ENCODE measurements at places on chromosomes 3 and 15. TPM values are rescaled to one million over a fixed set of nuclear protein-coding genes. Genes with fewer than 3 reads are reported as not detected.
A peak's percentile ranks its signal among the peaks of the same experiment; 100 is the strongest.

- no peak overlapping the region for H3K4me3 ChIP-seq
- DNase-seq: no peak
Observed at GRCh38 chr3:161854232-161854771, 357.7 kb downstream of the OTOL1 start.

Gene CLDN1
- not detected for total RNA-seq

Gene SNTN
- not detected for total RNA-seq

DNA sequence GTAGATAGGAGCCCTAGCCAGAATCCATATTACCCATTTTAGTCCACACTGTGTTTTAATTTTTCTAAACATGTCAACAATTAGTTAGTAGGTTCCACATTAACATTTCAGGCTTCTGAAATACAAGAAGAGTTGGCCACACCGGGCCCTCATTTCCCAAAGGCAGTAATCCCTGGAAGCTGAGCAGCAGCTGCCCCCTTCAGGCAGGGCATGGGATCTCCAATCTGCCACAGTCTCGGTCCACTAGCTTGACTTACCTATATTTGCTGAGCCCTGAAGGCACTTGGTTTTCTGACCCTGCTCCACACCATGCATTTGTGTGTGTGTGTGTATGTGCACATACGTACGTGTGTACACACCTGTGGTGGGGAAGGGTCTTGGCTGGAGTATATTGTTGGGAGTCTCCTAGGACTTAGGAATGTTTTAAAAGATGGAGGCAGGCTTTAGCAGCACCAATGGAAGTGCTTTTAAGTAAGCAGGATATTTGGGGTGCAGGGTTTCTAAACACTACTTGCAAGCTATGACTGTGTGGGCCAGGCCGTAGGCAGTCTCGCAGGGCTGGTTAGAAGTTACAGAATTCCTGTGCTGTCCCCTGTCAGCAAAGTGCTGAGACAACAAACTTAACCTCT lies 71.2 kb upstream of the SOX14 start:
- no peak overlapping the region for H3K27ac ChIP-seq
- H3K36me3 ChIP-seq: no peaks in the 10 kb centered on the region
- no peak overlapping the region for H3K4me3 ChIP-seq
- no peak for DNase-seq

- H3K36me3 ChIP-seq: no peaks in the 10 kb centered on the region
- H3K27me3 ChIP-seq: no peaks in the 10 kb centered on the region
- H3K4me1 ChIP-seq: peaks cover 24% of the 10 kb centered on the region
- no peak overlapping the region for H3K4me3 ChIP-seq
Observed at GRCh38 chr15:78129077-78129750, 2.0 kb downstream of the CIB2 start.

DNA sequence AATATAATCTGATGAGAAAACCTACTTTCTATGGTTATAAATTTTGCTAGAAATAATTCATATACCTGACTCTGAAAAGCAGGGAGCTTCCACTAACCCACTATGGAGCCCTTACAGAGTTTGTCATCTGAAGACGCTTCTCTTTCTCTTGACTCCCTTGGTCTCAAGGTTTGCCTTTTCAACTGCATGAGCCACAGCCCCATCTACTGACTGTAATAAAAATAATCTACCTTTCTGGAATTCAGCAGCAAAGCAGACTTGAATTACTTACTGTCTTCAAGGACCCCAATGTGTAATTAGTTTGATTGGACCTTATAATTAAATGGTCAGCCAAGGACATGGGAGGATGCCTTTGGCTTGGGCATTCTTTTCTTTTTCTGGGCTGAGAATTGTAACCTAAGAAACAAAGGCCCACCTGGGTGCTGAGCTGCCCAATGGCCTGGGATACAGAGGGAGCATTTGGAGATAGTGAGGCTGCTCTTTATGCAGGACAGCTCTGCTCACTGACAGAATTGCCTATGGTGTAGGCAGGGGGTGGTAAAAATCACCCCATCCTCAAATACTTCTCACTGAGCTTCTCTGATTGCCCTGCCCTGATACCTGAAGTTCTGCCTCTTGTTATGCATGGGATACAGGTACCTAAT lies 178.6 kb upstream of the TRIM42 start:
- no peaks in the 10 kb centered on the region for H3K36me3 ChIP-seq
- no peaks in the 10 kb centered on the region for H3K27me3 ChIP-seq
- no peaks in the 10 kb centered on the region for H3K4me1 ChIP-seq
- H3K27ac ChIP-seq: no peak overlapping the region

Gene PLCH1
- 0.08 TPM for total RNA-seq

DNA sequence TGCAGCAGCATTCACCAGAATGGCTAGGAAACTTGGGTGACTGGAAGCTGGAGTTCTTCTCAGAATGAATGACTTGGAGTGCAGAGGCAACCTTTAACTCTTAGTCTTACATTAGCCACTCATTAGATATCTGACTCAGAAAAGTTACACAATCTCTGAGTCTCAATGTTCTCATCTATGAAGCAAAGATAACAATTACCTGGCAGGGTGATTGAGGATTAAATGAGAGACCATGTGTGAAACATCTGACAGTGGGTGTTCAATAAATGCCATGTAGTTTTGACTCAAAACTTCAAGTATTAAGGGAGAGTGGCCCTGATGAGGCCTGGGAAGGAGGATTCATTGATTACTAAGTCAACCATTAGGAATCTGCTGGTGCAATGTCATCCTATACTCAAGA lies 48.3 kb downstream of the MRPL3 start:
- no peaks in the 10 kb centered on the region for H3K4me1 ChIP-seq
- H3K27me3 ChIP-seq: no peaks in the 10 kb centered on the region
- no peaks in the 10 kb centered on the region for H3K36me3 ChIP-seq
- DNase-seq: no peak
- H3K27ac ChIP-seq: no peak overlapping the region
- no peak overlapping the region for H3K4me3 ChIP-seq

Gene TAMM41
- total RNA-seq: 19.6 TPM

DNA sequence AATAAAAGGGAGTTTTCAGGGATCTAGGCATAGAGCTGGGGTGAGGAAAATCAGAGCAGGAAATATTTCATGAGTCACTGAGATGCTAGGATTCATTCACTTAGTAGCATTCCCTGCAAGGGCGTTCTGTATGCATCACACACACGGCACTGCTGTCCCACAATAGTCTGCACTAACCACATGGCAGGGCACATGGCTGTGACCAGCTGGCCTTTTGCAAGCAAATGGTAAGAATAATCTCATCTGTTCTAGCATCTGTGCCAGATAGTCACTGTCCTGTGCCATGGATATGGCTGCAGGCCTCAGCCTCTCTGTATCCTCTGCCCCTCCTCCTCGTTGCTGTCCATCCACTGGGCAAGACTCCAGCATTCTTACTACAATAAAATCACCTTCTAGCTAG lies 37.8 kb downstream of the BOC start:
- H3K27ac ChIP-seq: no peak overlapping the region
- no peaks in the 10 kb centered on the region for H3K4me1 ChIP-seq
- no peak overlapping the region for H3K4me3 ChIP-seq
- H3K27me3 ChIP-seq: peaks cover 12% of the 10 kb centered on the region

DNA sequence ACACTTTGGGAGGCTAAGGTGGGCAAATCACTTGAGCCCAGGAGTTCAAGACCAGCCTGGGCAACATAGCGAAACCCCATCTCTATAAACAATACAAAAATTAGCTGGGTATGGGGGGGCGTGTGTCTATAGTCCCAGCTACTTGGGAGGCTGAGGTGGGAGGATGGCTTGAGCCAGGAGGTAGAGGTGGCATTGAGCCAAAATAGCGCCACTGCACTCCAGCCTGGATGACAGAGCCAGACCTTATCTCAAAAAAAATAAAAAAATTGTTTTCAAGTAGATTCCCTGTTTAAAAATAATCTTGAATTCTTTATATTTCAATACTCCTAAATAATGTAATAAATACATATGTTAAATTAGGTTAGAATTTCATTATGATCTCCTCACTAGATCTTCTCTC lies 9.8 kb downstream of the HMCES start:
- H3K27me3 ChIP-seq: no peaks in the 10 kb centered on the region
- H3K27ac ChIP-seq: no peak overlapping the region
- peaks cover 60% of the 10 kb centered on the region for H3K36me3 ChIP-seq

- peaks cover 10% of the 10 kb centered on the region for H3K4me1 ChIP-seq
- H3K27ac ChIP-seq: no peak overlapping the region
- H3K27me3 ChIP-seq: no peaks in the 10 kb centered on the region
- no peak for DNase-seq
Observed at GRCh38 chr15:51970132-51970817, 1.3 kb downstream of the LEO1 start.

GRCh38 chr3:195458316-195458717 lies 15.5 kb upstream of the ACAP2 start:
- no peaks in the 10 kb centered on the region for H3K36me3 ChIP-seq
- peak overlapping the region; percentile 45 for H3K27ac ChIP-seq
- H3K27me3 ChIP-seq: no peaks in the 10 kb centered on the region
- H3K4me3 ChIP-seq: no peak overlapping the region

DNA sequence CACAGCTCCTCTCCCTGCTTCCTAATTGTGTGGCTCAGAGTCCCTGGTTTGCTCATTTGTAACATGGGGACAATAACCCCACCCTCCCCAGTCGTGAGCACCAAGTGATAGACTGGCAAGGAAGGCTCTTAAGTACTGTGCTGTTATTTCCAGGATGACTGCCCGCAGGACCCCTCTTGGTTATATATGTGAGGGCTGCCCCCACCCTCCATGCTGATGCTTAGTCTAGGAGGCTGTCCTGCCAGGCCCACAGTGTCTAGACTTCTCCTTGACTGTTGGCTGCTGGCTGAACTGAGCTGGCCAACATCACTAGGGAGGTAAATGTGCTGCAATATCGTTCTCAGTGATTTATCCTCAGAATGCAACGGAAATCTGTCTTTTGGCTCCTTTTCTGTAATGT lies 45.1 kb downstream of the RAB11A start:
- DNase-seq: no peak
- H3K4me3 ChIP-seq: no peak overlapping the region
- H3K4me1 ChIP-seq: peaks cover 6% of the 10 kb centered on the region

DNA sequence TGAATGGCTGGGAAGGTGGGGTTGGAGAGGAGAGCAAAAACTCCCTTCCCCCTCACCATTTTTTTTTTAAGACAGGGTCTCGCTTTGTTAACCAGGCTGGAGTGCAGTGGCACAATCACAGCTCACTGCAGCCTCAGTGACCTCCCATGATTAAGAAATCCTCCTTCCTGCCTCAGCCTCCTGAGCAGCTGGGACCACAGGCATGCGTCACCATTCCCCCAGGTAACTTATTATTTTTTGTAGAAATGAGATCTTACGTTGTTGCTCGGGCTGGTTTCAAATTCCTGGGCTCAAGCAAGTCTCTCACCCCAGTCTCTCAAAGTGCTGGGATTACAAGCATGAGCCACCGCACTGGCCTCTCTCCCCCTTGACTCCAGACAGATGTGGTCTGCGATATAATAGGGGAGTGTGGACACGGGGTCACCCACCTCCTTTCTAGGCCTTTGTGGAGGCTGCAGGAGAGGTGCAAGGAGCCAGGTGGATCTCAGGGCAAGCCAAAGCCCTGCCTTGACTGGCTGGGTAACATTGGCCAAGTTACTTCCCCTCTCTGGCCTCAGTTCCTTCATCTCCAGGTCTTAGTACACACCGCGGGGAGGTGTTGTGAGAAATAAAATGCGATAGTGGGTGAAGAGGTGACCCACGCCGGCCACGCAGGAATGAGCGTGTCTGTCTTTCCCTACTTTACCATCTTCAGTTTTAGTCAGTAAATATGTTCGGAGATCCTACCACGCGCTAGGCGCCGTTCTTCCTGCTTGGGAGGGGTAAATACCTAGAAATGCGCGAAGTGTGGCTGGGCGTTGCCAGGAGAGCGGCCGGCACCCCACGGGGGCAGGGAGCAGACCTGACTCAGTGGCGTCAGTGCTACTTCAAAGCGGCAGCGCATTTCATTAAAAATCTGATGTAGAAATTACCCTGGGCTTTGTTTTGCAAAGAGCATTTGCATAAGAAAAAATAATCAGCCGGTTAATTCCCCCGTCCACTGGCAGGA lies 20.2 kb upstream of the CORO2B start:
- no peak overlapping the region for H3K27ac ChIP-seq
- no peaks in the 10 kb centered on the region for H3K36me3 ChIP-seq
- H3K27me3 ChIP-seq: peaks cover 73% of the 10 kb centered on the region
- H3K4me3 ChIP-seq: peak overlapping the region; percentile 35
- peaks cover 18% of the 10 kb centered on the region for H3K4me1 ChIP-seq

DNA sequence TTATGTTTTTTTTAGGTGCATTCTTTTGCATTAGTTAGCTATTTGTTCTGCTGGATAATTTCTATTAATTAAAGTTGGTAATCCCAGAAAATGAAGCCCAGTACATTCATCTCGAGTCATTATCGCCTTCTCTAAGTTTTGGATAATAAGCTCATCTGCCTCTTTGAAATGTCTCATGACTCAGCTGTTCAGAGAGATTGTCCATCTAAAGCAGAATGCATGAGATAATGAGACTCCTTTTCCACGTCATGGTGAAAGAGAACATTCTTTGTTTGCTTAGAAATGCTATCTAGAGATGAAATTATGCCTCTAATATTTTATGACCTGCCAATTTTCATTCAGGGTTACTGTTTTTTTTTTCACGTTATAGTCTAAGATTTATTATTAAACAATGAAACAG lies 374.7 kb upstream of the GOLIM4 start:
- H3K27ac ChIP-seq: no peak overlapping the region
- no peaks in the 10 kb centered on the region for H3K27me3 ChIP-seq
- DNase-seq: no peak
- H3K4me3 ChIP-seq: no peak overlapping the region
- no peaks in the 10 kb centered on the region for H3K36me3 ChIP-seq
- H3K4me1 ChIP-seq: no peaks in the 10 kb centered on the region

GRCh38 chr3:47802734-47803479 lies at the start of gene DHX30:
Gene DHX30, plus strand, starts transcription at chr3:47803138. Its CDS starts 7,546 bp downstream, at chr3:47810684.
- no peaks in the 10 kb centered on the region for H3K27me3 ChIP-seq
- H3K27ac ChIP-seq: peak within 1 kb of the TSS; percentile 88
- peak within 1 kb of the TSS; percentile 88 for H3K4me3 ChIP-seq
- H3K4me1 ChIP-seq: peaks cover 17% of the 10 kb centered on the region
- peak; percentile 86 for DNase-seq
